Glutamatergic neuron (in vitro differentiated cells): ENCODE measurements at places on chromosomes 12 and 14. TPM values are rescaled to one million over a fixed set of nuclear protein-coding genes. Genes with fewer than 3 reads are reported as not detected.

DNA sequence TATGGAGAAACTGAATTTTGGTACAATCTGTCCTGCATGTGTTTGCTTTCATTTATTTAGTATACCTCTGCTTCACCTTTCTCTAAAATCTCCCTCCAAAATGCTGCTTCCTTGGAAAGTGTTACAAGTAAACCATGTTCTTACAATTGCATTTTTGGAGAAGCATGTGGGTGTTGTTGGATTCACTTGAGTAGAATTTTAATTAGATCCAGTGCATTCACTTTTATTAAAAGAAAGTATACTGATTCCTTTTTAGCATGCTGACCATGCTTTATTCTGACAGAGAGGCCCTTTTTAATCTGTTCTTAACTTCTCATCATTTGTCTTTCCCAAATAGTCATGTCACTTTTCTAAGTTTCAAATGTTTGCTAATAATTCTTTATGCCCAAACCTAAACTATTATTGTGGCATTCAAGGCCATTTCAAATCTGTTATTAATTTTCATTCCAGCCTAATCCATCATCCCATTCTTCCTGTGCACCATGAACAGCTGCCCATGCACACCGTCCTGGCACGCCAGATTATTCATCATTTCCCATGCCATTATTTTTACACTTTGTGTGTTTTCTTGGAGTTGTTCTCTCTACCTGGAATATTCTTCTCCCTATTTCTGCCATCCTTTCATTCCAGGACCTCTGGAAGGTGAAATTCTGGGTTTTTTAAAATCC, 90.7 kb downstream of the METTL25 start:
- H3K27ac ChIP-seq, result no peak overlapping the region
- no peak for DNase-seq
- no peak overlapping the region for H3K4me3 ChIP-seq
- H3K4me1 ChIP-seq, result no peaks in the 10 kb centered on the region

DNA sequence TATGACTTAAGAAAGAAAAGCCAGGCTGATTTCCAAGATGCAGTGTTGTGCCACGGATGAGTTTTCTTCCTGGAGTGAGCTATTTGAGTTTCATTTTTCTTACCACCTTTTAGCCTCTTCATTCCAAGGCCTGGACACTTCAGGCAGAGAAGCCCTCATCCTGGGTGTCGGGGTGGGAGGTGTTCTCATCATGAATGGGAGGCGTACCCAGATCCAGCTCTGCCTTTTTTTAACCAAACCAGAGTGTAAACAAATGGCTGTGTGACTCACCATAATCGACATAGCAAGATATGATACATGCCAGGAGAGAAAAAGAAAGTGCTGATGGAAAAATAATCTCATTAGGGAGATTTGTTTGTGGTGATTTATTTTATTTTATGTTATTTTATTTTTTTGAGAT, 79.9 kb downstream of the ARF6 start:
- H3K4me1 ChIP-seq, result peaks cover 7% of the 10 kb centered on the region
- H3K36me3 ChIP-seq, result peaks cover 5% of the 10 kb centered on the region
- DNase-seq, result no peak
- H3K27ac ChIP-seq, result no peak overlapping the region
- peaks cover 4% of the 10 kb centered on the region for H3K27me3 ChIP-seq
- H3K4me3 ChIP-seq, result no peak overlapping the region

- H3K27ac ChIP-seq, result no peak overlapping the region
- DNase-seq, result no peak
- no peak overlapping the region for H3K4me3 ChIP-seq
- no peaks in the 10 kb centered on the region for H3K27me3 ChIP-seq
These were observed 444.6 kb upstream of the CCDC196 start for GRCh38 chr14:66041582-66041981.

- no peaks in the 10 kb centered on the region for H3K36me3 ChIP-seq
- DNase-seq, result no peak
- H3K27ac ChIP-seq, result no peak overlapping the region
These were observed 65.1 kb upstream of the GZMB start for GRCh38 chr14:24699052-24699451.

- H3K4me3 ChIP-seq, result no peak overlapping the region
- peak; percentile 23 for DNase-seq
- H3K27ac ChIP-seq, result peak overlapping the region; percentile 71
- no peaks in the 10 kb centered on the region for H3K27me3 ChIP-seq
These were observed 1.9 kb downstream of the IFNG-AS1 start for GRCh38 chr12:67991158-67991557.

- no peak for DNase-seq
- H3K27ac ChIP-seq, result no peak overlapping the region
- H3K27me3 ChIP-seq, result no peaks in the 10 kb centered on the region
These were observed 38.4 kb downstream of the YEATS4 start for GRCh38 chr12:69397978-69398377.

DNA sequence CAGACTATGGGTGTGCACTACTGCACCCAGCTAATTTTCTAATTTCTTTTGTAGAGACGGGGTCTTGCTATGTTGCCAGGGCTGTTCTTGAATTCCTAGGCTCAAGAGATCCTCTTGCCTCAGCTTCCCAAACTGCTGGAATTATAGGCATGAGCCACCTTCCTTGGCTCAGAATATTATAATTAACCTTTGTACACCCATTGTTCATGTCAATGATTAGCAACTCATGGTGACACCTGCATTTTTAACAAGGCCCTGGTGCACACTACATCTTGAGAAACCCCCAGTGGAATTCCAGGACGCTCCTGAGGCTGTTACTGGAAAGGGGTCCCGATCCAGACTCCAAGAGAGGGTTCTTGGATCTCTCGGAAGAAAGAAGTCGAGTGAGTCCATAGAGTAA, 28.3 kb upstream of the CCDC63 start:
- DNase-seq, result no peak
- H3K4me3 ChIP-seq, result no peak overlapping the region
- peaks cover 3% of the 10 kb centered on the region for H3K4me1 ChIP-seq
- no peak overlapping the region for H3K27ac ChIP-seq
- peaks cover 7% of the 10 kb centered on the region for H3K27me3 ChIP-seq

Gene ESR2
- 0.66 TPM for total RNA-seq

Gene MIPOL1
- total RNA-seq, result 14.5 TPM

DNA sequence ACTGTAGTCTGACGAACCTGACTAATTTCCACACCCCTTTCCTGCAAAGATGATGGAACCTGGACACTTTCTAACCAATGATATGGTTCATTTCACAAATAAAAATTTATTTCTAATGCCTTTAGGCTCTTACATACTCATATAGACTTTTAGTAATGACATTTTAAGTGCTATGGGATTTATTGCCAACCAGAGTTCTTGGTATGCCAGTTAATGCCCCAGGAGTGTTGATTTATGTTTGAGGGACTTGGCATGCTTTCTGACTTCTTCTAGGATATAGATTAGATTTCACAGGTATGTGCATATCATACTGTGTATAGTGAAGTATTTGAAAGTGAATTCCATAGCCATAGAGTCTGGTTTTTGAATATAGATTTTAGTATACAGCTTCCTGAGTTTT, 159.5 kb downstream of the CFAP54 start:
- H3K4me3 ChIP-seq, result no peak overlapping the region
- no peaks in the 10 kb centered on the region for H3K27me3 ChIP-seq
- no peaks in the 10 kb centered on the region for H3K4me1 ChIP-seq
- H3K27ac ChIP-seq, result no peak overlapping the region
- H3K36me3 ChIP-seq, result no peaks in the 10 kb centered on the region
- no peak for DNase-seq

DNA sequence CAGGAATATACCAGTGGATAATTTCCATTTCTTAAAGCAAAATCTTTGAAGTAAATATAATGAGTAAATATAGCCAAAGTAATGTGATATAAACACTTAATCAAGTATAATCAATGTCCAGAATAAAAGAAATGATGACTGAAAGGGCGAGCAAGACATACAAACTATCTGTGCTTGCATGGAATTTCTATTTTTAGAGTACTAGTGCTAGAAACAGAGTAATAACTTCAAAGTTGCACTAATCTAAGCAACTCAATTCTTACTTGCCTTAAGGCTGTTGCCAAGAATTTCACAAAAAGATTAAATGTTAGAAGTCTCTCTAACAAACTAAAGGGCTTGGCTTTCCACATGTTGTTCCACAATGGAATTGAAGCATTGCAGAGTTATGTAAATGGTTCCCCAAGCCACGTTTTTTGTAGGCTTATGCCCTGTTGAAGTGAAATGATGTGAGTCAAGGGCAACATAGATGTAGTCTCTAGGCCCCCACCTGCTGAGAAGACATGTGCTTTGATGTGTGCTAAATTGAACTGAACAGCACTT, 175.0 kb upstream of the LMNTD1 start:
- no peak for DNase-seq
- no peaks in the 10 kb centered on the region for H3K4me1 ChIP-seq
- no peaks in the 10 kb centered on the region for H3K36me3 ChIP-seq
- H3K27me3 ChIP-seq, result no peaks in the 10 kb centered on the region
- no peak overlapping the region for H3K4me3 ChIP-seq
- H3K27ac ChIP-seq, result no peak overlapping the region

DNA sequence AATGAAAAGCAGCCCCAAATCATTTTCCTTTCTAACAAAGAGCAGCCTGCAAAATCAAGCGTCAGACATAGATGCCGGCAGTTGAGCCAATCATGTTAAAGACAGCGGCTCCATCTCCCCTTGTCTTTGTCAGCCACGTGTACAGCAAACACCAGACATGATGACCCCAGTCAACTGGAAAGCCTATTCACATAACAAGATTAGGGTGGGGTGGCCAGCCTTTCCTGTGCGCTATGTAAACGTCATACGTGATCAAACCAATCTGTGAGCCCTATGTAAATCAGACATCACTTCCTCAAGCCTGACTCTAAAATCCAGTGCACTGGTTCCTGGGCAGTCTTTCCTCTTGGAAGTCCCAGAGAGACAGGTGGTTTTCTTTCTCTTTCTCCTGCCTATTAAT, 9.9 kb upstream of the FICD start:
- peaks cover 15% of the 10 kb centered on the region for H3K36me3 ChIP-seq
- DNase-seq, result no peak
- H3K27ac ChIP-seq, result no peak overlapping the region
- H3K4me3 ChIP-seq, result no peak overlapping the region
- H3K4me1 ChIP-seq, result no peaks in the 10 kb centered on the region

GRCh38 chr12:64255249-64255648, 33.2 kb upstream of the KICS2 start:
- no peak overlapping the region for H3K27ac ChIP-seq
- peaks cover 2% of the 10 kb centered on the region for H3K27me3 ChIP-seq
- no peaks in the 10 kb centered on the region for H3K4me1 ChIP-seq
- no peak for DNase-seq
- H3K4me3 ChIP-seq, result no peak overlapping the region

GRCh38 chr14:105220699-105221597, 27.4 kb upstream of the BTBD6 start:
- H3K27ac ChIP-seq, result no peak overlapping the region
- H3K27me3 ChIP-seq, result peaks cover 6% of the 10 kb centered on the region
- H3K4me1 ChIP-seq, result peaks cover 7% of the 10 kb centered on the region
- peaks cover 7% of the 10 kb centered on the region for H3K36me3 ChIP-seq

GRCh38 chr12:49347311-49348193, 864 bp downstream of the DNAJC22 start:
- H3K27me3 ChIP-seq, result peaks cover 13% of the 10 kb centered on the region
- peak overlapping the region; percentile 88 for H3K4me3 ChIP-seq
- H3K36me3 ChIP-seq, result no peaks in the 10 kb centered on the region
- H3K27ac ChIP-seq, result peak overlapping the region; percentile 38
- DNase-seq, result peak; percentile 91

DNA sequence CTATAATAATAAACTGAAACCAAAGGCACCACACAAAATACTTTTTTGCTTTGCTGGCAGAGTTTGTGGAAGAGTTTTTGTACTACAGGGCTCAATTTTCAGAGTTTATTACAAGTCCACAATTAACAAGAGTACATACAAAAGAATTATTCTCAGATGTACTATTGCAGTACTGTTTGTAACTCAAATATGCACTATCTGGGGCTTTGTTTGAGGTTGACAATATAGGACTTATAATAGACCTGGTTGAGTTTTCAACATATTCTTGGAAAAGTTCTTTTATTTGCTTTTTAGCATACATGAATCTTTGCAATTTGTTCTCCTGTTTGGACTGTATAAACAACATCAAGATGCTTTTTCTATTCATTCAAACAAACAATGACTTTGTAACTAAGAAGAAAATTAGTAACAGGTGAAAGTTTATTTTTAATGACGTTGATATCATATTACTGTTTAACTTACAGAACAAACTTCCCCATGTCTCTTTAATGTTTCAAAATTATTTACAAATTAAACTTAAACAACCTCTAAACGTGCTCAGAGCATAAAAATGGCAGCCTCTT, 407.4 kb upstream of the PRICKLE1 start:
- DNase-seq, result no peak
- H3K27me3 ChIP-seq, result no peaks in the 10 kb centered on the region
- no peak overlapping the region for H3K27ac ChIP-seq
- no peaks in the 10 kb centered on the region for H3K36me3 ChIP-seq

Gene RAB15
- total RNA-seq, result 79.5 TPM
